ENCODE measurements at places on chromosomes 7 and 10.

DNA sequence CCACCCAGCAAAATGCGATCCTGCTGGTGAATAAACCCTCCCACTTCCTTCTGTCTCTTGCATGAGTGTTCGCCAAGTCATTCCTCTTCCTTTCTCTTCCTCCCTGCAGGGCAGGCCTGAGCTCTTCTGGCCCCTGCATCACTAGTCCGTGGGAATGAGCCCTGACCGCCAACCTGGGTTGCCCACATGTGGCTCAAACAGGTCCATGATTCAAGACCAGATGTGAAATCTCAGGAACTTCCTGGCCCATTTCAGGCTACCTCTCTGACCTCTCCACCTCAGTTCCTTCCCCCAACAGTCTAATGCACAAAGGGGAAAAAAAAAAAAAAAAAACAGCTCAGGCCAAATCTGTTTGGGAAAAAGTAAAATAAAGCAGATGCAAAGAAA is 5.4 kb upstream of the YWHAG start:
- DNase-seq, result no peak

GRCh38 chr7:155338632-155339320 is 41.1 kb downstream of the INSIG1 start:
- DNase-seq, result peak; percentile 40

GRCh38 chr7:121561717-121562116 is 165.6 kb upstream of the FAM3C start:
- no peak for DNase-seq

GRCh38 chr7:65441010-65441409 is 67.4 kb downstream of the ZNF92 start:
- no peak for DNase-seq

DNA sequence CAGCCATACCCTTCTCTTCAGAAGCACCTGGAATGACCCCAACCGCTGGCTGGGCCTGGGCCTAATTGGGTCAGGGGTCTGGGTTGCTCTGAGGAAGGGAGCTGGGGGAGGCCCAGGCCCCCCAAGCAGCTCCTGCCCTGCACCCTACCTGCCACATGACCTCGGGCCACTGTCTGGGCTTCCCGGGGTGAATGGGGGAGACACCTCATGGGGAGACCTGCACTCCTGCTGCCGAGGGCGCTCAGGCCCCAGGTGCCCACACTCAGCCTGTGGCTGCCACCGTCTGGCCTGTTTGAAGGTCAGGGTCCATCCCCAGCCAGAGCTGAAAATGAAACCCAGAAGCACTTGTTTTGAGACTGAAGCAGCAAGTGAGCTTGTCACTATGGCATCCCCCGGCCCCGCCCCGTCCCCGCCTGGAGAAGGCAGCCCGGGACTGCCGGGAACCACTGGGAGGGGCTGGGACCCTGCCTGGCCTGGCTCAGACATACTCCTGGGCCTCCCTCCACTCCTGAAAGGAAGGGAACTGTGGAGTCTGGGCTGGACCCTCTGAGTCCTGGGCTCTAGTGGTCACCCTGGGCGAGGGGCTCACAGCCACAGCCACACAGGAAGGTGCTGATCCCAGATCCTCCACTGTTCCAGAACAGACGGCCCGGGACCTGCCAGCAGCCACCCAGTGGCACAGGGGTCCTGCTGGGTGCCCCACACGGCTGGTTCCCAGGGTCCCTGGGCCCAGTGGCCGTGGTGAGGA is 7.4 kb upstream of the MICALL2 start:
- DNase-seq, result no peak
